HT-29 (cell line): ENCODE measurements at places on chromosomes 1 and 21.

GRCh38 chr1:230130172-230130944, 63.3 kb downstream of the GALNT2 start:
- DNase-seq, result no peak

DNA sequence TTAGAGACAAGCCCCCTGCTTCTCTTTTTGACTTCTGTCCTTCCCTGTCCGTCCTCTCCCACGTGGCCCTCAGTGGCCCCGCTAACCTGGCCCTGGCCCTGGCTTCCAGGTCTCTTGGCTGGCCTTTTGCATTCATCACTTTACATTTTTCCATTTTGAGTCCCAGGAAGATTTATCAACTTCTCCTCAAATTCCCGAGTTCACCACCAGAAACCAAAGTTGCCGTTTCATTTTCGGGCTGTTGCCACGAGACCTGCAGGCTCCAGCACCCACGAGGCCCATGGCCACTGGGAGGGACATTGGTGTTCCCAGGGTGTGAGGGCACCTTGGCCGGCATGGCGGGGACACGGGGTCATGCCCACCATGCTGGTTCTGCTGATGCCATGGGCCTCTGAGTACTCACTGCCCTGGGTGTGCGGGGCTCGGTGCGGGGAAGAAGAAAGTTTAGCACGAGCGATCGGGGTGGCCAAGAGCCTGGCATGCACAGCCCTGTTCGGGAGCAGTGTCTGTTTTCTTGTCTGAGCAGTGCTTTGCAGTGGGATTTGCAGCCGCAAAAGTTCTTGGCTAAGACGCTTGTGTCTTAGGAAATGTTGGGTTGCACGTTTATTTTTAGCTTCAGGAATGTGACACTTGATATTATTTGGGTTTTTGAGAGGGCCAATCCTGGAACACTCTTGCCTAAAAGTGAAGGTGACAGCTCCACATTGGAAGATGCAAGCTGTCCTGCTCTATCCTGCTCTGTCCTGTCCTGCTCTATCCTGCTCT, 40.4 kb upstream of the ADARB1 start:
- no peak for DNase-seq

- DNase-seq, result no peak
Observed at GRCh38 chr1:30371888-30372791, 351.2 kb downstream of the MATN1 start.

GRCh38 chr1:34900775-34901502, 28.5 kb downstream of the DLGAP3 start:
- no peak for DNase-seq

DNA sequence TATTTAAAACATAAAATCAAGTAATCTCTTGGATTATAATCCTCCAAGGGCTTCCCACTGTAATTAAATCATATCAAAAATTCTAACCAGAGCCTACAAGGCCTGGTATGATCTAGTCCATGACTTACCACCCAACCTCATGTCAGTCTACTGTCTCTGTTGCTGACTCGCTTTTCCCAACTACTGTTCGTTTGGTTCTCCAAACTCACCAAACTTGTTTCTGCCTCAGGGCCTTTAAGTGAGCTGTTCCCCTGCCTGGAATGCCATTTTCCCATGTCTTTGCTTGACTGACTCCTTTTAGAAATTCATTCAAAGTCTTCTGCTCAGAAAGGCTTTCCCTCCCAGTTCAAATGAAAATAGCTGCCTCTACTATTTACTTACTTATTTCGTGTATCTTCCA, 95.9 kb downstream of the ZC3H11B start:
- peak; percentile 31 for DNase-seq

DNA sequence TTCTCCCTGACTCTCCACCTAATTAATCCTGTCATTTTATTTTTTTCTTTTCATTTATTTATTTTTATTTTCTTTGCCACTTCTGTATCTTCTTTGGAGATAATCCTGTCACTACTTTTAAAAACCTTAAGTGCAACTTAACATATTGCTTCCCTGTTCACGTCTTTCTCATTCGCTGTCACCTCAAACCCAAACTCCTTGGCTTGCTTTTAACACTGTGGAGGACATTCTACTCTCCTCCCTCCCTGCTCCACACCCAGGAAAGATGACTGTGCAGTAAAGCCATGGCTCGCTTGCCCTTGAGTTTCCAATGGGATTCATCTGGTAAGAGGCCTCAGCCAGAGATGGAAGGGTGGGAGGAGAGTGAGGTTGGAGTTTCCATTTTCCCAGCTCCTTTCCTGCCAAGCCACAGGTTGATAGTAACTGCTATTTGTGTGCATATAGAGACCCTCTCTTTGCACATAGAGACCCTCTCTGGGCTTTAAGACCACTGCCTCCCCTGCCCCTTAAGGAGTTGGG, 6.4 kb upstream of the BRWD1 start:
- no peak for DNase-seq

GRCh38 chr1:25856856-25857255, 2.4 kb downstream of the AUNIP start:
- DNase-seq, result no peak

GRCh38 chr21:35394634-35395369, 345.7 kb upstream of the RUNX1 start:
- DNase-seq, result no peak

DNA sequence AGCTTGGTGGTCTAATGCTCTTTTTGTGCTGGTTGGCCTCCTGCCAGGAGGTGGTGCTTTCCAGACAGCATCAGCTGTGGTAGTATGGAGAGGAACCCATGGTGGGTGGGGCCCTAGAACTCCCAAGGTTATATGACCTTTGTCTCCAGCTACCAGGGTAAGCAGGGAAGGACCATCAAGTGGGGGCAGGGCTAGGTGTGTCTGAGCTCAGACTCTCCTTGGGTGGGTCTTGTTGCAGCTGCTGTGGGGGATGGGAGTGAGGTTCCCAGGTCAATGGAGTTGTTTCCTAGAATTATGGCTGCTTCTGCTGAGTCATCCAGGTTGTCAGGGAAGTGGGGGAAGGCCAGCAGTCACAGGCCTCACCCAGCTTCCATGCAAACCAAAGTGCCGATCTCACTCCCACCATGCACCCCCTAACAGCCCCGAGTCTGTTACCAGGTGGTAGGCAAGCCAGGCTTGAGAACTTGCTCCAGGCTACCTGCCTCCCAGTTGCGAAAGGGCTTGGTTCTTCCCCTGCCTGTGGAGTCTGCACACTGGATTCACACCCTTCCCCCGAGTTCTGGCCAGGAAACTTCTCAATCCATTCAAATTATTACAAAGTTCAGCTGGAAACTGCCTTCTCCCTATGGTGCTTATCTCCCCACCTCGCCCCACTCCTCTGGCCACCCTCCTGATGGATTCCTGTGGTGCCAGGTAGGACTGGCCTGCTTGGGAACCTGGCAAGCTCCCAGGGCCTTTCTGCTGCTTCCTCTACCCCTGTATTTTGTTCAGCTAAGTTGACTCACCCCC, 37.8 kb downstream of the DRAM2 start:
- DNase-seq, result peak; percentile 80

DNA sequence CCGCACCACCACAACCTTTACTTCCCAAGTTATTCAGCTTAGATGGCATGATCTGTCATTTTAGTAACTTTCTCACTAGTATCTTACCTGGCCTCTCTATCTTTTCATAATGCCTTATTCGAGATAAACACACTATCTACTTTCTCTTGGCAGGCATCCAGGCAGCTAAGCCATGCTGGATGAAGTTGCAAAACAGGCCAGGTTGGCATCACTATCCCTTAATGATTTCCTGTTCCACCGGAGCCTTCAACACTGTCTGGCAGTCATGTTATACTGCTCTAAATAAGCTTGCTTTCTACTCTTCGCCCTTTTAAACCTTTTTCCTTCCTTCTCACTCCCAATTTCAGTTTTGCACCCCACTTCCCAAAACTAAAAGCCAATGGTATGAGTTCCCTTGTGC, 12.0 kb upstream of the KCNH1 start:
- peak; percentile 34 for DNase-seq
